ENCODE measurements at places on chromosomes 2 and 18.

DNA sequence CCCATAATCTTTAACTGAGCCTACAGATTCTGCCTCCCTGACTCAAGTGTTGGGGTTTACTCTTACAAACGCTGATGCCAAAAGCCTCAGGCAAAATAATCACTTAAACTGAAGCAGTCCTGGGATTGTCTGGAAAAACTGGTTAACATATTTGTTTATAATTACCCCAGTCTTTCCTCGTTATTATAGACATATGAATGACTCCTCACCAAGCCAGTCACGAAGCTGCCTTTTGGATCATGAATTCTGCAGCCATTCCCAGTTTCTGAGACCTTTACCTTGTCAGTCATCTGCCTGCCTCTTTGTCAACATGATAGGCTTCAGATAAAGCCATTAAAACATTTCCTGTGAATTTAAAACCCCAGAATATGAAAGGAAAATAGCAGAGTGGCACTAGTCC, 46.4 kb downstream of the MREG start:
- DNase-seq = no peak

- no peak for DNase-seq
Observed at GRCh38 chr2:230955163-230955737, 30.2 kb upstream of the GPR55 start.

DNA sequence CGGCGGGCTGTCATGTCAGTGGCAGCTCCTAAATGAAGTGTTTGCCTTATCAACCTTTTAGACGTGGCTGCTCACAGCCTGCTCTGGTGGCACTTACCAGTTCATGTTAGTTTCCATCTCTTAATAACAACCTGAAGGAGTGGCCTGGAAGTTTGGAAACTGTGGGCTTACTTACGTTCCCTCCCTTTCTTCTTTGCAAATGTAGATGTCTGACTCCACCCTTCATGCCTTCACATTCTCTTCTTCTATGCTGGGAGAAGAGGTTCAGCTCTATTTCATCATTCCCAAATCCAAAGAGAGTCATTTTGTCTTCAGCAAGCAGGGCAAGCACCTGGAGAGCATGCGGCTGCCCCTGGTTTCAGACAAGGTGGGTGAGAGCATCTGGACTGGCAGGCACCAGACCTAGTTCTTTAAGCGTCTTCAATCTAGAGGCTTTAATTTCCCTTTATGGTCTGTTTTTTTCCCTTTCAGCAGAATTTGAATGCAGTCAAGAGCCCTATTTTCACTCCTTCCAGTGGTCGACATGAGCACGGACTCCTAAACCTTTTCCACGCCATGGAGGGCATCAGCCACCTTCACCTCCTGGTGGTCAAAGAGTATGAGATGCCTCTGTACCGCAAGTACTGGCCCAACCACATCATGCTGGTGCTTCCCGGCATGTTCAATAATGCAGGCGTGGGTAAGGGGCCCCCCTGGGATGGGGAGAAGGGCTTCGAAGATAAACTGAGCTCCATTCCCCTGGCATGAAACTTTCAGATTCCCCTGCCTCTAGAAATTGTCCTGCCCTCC, 92.4 kb downstream of the ESCO1 start:
- no peak for DNase-seq

GRCh38 chr2:237351046-237351445, 62.9 kb downstream of the COL6A3 start:
- no peak for DNase-seq

GRCh38 chr2:74632939-74633312, 15.2 kb downstream of the M1AP start:
- no peak for DNase-seq

All from amygdala (tissue), 56 donors.